ENCODE measurements at places on chromosomes 11 and 22.
A peak's percentile ranks its signal among the peaks of the same experiment; 100 is the strongest.

DNA sequence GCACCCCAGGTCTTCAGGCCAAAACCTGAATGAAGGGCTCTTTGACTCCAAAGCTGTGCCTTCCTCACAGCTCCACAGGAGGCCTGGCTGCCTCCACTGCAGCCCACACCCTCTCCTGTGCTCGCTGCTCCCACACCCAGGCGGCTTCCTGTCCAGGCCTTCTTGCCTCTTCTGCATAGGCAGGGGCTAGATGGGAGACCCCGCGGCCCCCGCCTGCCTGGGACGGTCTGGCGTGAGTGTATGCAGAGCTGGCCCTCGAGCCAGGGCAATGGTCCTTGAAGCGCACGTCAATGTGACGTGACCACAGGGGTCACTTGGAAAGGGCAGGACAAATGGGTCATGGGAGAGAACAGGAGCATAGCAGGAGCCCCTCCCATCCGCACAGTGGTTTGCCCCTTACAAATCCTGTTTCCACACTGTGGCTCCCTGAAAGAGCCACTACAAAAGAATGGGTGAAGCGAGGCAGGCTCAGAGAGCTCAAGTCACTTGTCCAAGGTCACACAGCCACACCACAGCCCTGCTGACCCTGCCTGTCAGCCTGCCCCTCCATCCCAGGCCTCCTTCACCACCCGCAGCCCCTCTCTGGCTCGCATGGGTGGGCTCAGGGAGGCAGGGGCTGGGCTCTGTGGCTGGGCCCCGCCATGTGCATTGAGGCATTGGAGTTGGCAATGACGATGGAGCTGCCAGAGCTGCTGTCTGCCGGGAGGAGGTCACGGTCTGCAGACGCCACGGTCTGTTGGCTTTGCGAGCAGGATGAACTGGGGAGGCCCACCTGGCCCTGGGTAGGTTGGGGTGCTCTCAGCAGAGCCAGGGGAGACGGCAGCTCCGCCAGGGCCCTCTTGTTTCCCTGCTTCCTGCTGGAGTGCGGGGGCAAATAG, 71.2 kb upstream of the WNT11 start:
- DNase-seq: no peak

GRCh38 chr11:61776561-61777075, 15.8 kb downstream of the TMEM258 start:
- DNase-seq: peak; percentile 65

DNA sequence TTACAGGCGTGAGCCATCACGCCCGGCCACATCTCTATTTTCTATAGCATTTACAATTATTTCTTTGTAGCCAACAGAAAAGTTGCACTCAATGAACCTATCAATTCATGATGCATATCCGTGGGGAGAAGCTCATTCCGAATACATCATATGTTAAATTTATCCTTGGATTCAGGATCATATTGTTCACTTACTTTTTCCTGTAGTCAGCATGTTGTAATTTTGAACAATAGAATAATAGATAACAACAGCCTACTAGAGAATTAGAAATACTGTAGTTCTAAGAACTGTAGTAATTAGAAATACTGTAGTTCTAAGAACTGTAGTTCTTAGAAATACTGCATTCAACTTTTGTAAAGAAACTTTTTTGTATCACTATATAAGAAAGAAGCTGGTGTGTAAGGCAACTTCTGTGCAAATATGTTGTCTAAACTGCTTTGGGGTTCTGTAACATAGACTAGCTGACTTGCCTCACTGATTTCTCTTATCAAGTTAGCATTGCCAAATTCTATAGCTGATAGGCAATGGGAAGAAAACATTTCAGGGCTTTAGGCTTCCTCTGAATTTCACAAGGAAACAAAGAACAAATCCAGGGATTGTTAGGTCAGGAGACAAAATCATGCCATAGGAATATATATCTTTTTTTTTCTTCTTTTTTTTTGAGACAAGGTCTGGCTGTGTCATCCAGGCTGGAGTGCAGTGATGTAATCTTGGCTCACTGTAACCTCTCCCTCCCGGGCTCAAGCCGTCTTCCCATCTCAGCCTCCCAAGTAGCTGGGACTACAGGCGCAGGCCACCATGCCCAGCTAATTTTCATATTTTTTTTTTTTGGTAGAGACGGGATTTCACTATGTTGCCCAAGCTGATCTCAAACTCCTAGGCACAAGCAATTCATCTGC, 91.9 kb downstream of the CSTPP1 start:
- DNase-seq: no peak

DNA sequence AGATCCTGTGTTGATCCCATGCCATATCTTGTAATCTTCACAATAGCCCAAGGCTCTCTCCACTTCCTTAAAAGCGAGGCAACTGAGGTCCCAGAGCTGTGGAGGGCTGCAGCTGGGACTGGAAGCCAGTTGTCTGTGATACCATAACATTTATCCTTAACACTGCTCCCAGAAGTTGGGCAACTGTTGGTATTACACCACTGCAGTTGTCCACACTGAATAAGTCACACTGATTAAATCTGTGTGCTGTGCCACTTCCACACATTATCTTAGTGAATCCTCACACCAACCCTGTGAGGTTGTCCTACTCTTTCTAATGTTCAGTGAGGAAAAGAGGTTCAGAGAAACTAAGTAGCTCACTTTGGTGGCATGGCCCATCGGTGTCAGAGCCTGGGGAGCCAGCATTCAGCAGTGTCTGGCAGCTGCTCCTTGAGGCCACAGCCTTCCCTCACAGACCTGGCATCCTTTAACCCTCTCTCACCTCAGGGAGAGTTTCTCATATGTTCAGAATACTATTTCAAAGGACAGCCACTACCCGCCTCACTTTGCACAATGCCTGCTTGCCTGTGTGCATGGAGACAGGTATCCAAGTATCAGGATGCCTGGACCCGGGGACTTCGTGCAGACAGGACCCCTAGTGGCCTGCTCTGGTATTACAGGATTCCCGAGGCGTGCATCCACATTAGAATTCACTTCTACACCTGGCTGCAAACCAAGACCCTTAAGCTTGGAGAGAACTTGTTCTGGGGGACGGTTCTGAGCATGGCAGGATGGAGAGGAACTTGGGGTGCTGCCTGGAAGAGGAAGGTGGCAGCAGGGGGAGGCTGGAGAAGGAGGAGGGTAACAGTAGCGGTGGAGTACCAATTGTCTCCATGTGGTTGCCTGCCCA, 221.9 kb upstream of the TBCEL start:
- DNase-seq: peak; percentile 34

GRCh38 chr22:23652711-23653110, 20.6 kb upstream of the DRICH1 start:
- DNase-seq: no peak

DNA sequence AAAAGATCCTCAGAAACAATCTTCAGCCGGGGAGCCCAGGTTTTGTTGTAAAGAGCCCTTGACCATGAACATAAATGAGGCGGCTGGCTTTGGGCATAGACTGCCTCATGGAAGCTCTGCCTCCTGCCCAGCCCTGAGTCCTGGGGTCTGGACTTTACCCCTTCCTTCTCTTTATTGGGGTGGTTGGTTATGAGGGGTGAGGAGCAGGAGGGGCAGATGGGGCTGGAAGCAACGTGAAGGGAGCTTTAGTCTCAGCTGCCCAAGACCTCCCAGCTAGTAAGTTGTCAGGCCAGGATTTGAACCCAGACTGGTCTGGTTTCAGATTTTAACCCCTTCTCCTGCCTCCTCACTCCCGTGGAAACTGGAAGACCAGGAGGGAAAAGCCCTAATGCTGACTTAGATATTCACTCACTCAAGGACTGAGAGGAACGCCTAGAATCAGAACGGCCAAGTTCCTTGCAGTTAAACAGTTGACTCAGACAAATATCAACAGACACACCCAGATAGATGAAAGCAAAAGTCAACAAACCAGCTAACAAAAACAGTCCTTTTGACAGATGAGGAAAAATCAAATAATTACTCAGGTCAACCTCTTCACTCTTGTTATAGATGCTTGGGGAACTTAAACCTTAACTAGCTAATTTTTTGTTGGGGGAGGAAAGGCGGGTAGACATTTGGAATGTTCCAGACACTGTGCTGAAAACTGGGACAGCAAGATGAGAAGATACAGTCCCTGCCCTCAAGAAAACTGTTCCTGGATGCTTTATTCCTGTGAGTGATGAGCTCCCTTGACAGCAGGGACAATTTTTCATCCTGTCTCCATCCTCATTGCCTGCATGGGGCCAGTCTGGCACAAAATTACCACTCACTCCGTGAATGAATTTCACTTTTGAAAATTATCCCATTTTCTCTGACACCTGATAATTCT, 20.8 kb upstream of the ARRB1 start:
- no peak for DNase-seq

DNA sequence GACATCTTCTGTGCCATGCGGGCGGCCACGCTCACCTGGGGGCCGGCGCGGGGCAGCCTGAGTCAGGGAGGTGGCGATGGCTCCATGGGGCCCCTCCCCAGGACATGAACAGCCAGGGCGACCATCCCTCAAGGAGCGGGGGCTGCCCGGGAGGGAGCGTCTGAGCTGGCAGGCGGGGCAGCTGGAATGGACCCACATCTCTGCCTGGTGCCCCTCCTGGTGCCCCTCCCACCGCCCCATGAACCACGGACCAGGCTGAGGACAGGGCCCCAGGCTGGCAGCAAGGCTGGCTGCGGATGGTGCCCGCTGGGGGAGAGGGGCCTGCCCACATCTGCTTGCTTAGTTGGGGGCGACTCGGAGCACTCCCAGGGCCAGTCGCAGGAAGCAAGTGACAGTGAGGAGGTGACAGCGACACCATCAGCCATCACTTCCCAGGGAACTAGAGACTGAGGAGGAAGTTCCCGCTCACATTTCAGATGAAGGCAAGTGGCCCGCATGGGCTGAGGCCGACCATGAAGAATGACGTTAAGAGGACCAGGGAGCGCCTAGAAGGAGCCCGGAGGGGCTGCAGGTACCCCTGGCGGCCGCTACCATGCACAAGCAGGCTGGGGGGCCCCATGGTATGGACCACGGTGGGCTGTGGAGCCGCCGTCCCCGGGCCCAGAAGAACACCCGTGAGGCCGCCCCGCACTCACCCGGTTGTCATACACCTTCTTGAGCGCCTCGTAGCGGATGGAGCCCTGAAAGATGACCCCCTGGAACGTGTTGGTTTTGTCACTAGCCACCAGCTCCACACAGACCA, 37.3 kb downstream of the KIAA0930 start:
- no peak for DNase-seq

DNA sequence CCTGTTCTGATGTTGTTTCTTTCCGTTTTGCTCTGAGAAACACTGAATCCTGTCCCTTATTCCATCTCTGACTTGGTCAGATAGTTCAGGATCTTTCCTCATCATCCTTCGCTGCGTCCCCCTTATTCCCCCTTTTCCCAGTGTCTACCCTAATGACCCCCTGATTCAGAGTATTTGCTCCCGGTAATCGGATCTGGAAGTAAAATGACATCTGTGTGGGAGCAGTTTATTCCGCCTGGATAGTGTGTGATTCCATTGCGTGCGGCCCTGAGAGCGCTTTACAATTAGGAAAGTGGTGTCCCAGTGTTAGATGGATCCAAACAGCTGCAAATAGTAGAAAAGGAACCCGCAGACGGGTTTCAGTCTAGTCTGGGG, 606 bp downstream of the DRG1 start:
- DNase-seq: no peak

DNA sequence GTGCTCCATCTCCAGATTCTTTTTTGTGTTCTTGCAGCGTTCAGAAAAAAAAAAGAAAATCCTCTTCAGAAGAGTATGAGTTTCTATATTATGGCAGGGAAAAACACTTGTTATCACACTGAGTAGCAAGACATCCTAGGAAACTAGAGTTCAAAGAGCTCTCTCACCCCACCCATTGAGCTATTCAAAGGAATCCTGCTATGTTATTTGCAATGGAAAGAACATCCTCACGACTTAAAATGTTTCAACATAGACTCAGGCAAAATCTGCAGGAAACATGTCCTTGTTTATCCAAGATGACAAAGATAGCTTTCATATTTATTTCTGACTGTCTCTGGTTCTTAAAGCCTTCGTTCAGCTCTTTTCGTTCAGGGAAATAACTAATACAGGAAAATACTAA, 331.6 kb upstream of the ANO5 start:
- no peak for DNase-seq

DNA sequence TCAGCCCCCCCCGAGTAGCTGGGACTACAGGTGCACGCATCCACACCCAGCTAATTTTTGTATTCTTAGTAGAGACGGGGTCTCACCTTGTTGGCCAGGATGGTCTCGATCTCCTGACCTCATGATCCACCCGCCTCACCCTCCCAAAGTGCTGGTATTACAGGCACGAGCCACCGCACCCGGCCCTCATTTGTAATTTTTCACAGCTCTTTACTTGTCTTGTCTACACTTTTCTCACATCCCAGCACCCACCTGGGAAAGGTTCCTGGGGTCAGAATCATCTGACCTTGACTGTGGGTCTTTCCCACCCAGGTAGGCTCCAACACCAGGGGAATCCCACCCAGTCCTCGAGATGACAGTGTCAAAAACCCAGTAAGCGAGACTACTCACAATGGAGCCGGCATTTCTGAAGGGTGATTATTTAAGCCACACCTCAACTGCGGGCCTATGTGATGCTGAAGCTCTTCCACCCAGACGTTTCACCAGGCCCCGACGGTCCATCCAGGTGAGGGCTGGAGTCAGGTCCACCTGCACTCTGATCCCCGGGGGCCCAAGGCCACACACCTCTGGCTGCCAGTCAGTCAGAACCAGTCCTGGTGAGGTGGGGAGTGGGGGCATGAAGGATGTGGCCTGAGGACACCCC, 23.4 kb downstream of the CELSR1 start:
- DNase-seq: no peak

GRCh38 chr11:35418282-35419183, 825 bp downstream of the SLC1A2 start:
- no peak for DNase-seq

DNA sequence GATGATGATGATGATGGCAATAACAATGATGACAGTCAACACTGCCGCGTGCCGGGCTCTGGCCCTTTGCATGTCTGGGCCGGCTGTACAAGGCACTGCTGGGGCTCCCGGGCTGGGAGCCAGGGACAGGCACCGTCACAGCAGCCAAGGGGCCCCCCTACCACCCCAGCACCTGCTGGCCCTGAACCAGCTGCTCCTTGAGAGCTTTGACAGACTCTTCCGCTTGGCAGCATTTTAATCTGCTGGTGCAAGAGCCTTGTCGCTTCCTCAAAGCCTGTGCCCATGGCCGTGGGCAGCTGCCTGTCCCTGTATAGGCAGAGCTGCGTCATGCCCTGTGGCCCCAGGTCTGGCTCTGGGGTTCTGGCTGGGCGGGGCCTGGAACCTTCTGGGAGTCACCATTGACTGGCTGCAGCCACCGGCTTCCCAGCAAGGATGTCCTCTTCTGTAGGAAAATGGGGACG, 12.9 kb upstream of the MUC6 start:
- no peak for DNase-seq

DNA sequence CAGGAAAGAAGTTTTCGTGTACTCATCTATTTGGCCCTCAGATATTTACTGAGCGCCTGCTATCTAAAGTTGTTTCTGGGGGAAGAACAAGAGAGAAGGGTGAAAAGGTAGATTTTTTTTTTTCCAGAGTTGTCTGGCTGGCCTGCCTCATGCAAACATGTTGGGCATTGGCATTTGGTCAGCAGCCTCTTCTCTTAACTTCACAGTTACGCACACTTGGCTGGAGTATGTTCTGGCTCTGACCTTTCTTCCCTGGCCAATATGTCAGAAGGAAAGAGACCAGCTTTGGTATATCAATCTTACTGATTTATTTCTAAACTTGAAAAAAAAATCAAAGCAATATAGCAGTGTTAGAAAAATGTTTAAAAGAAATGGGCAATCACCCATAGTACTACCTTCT, 54.2 kb upstream of the GRAMD1B start:
- DNase-seq: no peak
